ENCODE measurements at places on chromosomes 12 and 14.

- no peak for DNase-seq
These were observed 1.9 kb downstream of the SRSF5 start for GRCh38 chr14:69768873-69769272.

DNA sequence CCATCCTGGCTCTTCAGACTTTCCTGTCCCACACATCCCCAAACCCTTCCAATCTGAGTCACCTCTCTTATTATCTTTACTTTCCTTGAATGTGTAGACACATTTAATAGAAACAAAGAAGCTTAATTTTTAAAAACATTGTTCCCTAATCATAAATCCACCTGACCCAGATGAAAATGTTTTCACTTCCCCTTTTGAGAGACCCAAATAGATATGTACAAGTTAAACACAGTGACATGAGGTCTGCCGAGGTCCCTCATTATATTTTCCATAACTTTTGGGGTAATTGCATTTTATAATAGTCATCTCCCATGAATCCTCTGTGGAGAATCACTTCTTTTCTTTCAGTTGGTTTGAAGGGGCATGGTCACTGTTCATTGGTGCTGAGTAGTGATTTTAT lies 191.1 kb downstream of the GRIN2B start:
- no peak for DNase-seq

- DNase-seq: no peak
These were observed 239.0 kb upstream of the ATP2B1 start for GRCh38 chr12:89947437-89948270.

DNA sequence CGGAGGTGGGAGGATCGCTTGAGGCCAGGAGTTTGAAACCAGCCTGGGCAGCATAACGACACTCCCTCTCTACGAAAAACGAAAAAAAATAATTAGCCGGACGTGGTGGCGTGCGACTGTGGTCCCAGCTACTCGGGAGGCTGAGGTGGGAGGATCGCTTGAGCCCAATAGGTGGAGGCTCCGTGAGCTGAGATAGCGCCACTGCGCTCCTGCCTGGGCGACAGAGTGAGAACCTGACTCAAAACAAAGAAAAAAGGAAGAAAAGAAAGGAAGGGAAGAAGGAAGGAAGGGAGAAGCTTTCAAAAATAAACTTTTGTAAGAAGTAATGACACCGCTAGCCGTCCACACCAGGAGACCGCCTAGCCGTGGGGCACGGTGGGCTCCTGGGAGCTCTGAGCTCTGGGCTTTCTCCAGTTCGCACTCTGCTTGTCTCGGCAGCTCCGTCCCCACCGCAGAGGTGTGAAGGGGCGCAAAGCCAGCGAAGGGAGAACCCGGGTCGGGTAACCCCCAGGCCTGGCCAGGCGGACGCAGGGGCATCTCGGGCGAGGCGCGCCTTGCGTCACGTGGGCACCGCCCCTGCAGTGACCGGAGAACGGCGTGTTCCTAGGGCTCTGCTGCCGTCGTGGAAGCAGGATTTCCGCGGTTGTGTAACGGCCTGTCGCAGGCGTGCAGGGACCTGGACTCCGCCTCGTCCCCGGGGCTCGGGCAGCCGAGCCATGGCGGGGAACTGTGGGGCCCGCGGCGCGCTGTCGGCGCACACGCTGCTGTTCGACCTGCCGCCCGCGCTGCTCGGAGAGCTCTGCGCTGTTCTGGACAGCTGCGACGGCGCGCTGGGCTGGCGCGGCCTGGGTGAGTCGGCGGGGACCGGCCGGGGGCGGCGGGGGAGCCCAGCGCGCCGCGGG lies at the start of gene IRAK3:
TSS of gene IRAK3 (plus strand) at position 631 of the 902 bp plus-strand sequence. CDS start at position 717, 86 bp downstream.
- DNase-seq: peak; percentile 12

- DNase-seq: no peak
These were observed 51.8 kb downstream of the MSRB3 start for GRCh38 chr12:65330331-65330730.

DNA sequence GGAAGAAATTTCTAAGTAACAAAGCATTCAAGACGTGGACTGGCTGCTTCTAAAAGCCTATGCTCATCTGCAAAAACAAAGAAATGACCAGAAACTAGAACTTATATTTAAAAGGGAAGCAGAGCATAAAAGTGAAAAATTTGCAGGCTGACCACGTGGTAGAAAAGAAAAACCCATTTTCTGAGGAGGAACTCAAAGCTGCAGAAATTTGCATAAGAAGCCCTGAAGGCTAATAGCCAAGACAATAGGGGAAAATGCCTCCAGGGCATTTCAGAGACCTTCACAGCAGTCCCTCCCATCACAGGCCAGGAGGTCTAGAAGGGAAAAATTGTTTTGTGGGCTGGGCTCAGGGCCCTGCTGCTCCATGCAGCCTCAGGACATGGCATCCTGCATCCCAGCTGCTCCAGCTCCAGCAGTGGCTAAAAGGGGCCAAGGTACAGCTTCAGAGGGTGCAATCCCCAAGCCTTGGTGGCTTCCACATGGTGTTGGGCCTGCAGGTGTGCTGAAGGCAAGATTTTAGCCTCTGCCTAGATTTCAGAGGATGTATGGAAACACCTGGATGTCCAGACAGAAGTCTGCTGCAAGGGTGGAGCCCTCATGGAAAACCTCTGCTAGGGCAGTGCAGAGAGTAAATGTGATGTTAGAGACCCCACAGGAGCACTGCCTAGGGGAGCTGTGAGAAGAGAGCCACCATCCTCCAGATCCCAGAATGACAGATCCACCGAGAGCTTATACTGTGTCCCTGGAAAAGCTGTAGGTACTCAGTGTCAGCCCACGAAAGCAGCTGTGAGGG lies 55.5 kb downstream of the CHGA start:
- DNase-seq: no peak

DNA sequence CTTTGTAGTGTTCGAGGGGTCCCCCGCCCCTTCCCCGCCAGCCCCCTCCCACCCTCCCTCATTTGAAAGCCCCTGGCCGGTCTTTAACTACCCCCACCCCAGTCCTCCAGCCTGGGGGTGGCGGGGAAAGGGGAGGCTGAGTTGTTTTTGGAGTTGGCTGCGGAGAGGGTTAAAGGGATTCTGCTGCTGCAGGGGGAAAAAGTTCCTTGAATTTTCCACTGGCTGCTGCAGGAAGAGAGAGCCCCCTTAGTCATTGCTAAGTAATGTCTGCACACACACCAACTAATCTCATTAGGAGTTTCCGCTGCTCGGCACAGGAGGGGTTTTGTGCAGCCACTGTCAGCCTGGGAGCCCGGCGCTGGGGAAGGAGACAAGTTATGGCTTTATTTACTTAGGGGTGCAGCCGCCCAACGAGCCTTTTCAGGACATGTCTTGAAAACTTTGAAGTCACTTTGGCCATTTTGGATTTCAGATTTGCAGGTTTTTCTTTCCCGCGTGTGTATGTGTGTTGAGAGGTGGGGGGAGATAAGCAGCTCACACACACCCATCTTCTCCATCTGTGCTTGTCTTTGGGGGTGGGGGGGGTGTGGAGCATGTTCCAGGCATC lies 1.8 kb downstream of the ELK3 start:
- peak; percentile 25 for DNase-seq

GRCh38 chr14:39426605-39427004 lies 5.6 kb downstream of the FBXO33 start:
- DNase-seq: no peak

GRCh38 chr14:90355540-90356518 lies 24.1 kb upstream of the NRDE2 start:
- DNase-seq: no peak

DNA sequence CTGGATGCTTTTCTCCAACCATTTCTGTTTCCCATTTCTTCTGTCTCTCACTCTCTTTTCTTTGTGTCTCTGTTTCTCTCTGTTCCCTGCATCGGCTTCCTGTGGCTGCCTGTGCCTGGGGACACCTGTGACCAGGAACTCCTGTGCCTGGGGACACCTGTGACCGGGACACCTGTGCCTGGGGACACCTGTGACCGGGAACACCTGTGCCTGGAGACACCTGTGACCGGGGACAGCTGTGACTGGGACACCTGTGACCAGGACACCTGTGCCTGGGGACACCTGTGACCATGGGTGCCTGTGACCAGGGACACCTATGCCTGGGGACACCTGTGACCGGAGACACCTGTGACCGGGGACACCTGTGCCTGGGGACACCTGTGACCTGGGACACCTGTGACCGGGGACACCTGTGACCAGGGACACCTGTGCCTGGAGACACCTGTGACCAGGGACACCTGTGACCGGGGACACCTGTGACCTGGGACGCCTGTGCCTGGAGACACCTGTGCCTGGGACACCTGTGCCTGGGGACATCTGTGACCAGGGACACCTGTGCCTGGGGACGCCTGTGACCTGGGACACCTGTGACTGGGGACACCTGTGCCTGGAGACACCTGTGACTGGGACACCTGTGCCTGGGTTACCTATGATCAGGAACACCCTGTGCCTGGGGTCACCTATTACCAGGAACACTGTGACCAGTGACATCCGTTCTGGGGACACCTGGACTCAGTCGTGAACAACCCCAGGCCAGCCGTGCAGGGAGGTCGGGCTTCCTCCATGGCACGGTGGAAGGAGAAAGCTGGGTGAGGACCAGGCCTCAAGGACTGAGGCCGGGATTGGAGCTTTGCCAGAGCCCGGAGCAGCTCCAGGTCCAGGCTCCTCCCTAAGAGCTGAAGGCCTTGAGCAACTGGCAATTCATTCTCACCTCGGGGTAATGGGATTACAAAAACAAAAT lies 23.4 kb upstream of the FBRSL1 start:
- no peak for DNase-seq

GRCh38 chr14:35395283-35395682 lies 9.3 kb downstream of the NFKBIA start:
- DNase-seq: no peak

- DNase-seq: no peak
These were observed 12.0 kb downstream of the KRT5 start for GRCh38 chr12:52508211-52508610.

DNA sequence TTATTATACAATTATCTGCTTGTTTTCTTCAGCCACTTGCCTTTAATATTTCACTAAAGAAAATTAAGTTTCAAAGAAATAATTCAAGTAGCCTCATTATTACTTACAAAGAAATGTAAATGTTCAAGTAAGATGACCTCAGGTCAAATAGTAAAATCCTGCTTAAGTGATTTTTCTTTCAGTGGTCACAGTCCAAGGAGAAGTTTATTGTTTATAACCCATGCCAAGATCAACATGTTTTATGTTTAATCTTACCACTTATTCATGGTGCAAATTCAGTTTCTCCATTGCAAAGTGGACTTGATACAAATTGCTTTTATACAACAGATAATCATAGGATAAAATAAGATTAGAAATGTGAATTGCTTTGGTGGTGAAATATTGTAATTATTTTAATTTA lies 370.2 kb upstream of the FLRT2 start:
- no peak for DNase-seq

GRCh38 chr14:68791078-68791901 lies 1.6 kb downstream of the ZFP36L1 start:
- no peak for DNase-seq

DNA sequence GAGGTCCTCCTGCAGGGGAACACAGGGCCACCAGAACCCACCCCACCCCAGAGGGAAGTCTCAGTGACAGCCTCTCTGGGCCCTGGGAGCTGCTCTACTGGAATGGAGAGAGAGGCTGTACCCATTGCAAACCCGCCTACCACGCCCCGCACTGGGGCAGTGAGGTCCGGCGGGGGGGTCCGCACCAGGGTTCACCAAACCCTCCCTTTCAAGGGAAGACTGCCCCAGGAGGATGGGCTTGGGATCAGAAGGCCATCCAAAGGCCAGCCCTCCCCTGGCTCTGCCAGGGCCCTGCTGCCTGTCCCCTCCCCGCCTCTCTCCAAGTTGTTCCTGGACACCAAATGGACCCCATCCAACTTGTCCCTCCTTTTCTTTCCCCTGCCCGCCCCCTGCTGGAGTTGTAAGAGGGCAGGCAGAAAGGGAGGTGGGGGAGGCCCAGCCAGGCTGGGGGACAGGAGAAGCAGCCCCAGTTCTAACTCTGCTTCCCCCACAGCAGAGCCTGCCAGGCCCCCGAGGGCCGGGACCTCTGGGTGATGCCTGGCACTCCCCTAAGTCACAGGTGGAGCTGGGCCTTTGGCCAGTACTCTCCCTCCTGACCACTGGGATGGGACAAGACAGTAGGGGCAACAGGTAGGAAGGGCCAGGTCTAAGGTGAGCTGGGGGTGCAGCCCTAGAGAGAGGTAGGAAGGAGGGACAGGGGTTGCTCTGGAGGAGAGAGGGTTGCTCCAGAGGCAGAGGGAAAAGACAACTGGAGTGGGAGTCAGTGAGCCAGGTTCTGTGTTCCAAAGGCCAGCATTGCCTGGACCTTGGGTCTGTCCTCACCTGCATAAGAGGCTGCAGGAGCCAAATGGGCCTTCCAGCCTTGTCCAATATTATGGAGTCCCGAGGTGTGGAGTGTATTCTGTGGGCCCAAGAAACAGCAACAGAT lies 3.2 kb upstream of the DIO3 start:
- no peak for DNase-seq

DNA sequence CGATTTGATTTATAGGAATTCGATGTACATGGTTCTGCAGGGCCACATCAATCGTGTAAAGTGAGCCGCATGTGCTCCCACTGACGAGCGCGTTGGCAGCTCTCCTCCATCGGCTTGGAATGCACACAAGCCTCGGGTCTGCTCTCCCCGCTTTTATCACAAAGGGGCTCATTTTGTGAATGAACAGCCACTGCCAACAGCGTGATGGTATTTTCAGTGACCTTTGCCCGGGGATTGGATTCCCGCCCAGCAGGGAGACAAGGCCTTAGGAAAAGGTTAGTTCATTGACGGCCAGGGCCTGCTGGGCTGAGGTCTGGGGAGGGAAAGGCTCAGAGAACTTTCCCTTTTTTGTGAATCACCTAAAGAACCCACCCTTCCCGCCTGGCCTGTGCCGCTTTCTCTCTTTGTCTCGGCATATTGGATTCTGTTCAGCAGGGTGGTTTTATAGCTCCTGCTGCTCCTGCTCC lies 232.1 kb downstream of the MSRB3 start:
- no peak for DNase-seq

GRCh38 chr12:78530100-78530765 lies 334.3 kb upstream of the SYT1 start:
- no peak for DNase-seq

- no peak for DNase-seq
These were observed 4.2 kb upstream of the LRR1 start for GRCh38 chr14:49594347-49595091.

DNA sequence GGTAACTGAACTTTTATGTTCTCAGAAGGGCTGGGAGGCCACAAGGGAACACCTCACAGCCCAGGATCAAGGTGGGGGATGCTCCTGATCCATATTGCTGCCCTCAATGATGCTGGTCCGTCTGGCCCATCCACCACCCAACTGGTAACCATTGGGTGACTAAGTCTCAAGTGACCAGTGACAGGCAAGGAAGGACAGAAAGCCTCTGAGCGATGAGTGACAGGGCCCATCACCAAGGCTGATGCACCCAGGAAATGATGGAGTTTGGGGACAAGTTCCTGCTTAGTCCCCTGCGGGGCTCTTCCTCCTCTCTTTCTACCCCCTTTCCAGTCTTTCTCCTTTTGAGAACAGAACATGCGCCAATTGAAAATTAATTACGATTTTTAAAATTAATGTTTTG lies 2.6 kb upstream of the MMP19 start:
- DNase-seq: no peak

GRCh38 chr12:33047666-33048065 lies 151.1 kb upstream of the PKP2 start:
- DNase-seq: no peak

- DNase-seq: no peak
These were observed 6.0 kb downstream of the VSX2 start for GRCh38 chr14:74245292-74245691.

DNA sequence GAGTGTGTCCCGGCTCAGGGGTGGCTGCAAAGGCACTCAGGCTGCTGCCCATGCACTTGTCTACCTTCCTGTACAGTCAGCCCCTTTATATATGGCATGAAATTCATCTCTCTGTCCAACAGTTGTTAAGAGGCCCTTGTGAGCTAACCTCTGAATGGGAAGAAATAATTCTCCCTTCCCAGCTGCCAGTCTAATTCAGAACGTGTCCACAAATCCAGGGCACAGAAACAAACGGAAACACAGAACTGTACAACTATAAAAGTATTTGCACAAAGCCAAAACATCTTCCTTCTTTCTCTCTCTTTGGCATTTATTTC lies 849 bp downstream of the KRT5 start:
- DNase-seq: no peak

Measured in activated T-cell treated with anti-CD3 and anti-CD28 coated beads for 1 hour (primary cell).